ENCODE measurements at places on chromosomes 13 and 19.

DNA sequence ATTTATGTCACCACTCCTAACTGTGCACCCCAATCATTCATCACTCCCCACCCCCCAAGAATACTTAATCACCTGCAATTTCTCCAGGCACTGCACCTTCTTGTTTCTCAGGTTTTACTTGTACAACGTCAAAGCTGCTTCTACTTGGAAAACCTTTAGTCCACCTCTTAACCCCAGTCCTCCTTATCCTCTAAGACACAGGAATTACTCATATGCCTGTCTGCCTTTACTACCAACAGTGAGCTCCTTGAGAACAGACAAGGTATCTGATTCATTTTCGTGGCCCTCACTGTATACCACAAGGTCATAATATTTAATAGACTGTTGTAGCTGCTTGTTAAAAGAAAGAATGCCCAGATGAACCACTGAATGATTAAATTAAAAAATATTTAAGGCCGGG, 21.0 kb upstream of the NDFIP2 start:
- DNase-seq, result no peak

DNA sequence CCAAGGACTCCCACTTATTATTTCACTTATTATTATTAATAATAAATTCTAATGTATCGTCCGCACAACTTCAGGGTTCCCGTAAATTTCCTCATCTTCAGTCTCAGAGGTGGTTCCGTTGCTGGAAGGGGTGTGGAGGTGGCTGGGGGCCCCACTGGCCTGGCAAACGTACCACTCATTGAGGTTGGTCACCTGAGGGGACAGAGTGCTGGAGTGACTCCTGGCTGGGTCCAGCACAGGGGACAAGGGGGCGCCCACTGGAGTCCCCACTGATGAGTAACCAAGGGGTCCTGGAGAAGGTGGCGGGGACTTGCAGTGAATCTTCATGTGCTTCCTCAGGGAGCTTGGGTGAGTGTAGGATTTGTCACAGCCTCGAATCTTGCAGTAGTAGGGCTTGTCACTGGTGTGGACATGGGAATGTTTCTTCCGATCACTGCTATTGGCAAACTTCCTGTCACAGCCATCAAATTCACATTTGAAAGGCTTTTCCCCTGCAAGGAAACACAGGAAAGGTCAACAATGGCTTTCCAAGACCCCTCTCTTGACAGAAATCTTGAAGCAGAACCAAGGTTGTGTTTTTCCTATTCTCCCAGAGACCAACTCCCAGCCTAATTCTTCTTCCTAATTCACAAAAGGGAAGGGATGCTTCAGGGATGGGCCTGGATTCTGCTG, 6.1 kb downstream of the ZIC5 start:
- DNase-seq, result no peak

DNA sequence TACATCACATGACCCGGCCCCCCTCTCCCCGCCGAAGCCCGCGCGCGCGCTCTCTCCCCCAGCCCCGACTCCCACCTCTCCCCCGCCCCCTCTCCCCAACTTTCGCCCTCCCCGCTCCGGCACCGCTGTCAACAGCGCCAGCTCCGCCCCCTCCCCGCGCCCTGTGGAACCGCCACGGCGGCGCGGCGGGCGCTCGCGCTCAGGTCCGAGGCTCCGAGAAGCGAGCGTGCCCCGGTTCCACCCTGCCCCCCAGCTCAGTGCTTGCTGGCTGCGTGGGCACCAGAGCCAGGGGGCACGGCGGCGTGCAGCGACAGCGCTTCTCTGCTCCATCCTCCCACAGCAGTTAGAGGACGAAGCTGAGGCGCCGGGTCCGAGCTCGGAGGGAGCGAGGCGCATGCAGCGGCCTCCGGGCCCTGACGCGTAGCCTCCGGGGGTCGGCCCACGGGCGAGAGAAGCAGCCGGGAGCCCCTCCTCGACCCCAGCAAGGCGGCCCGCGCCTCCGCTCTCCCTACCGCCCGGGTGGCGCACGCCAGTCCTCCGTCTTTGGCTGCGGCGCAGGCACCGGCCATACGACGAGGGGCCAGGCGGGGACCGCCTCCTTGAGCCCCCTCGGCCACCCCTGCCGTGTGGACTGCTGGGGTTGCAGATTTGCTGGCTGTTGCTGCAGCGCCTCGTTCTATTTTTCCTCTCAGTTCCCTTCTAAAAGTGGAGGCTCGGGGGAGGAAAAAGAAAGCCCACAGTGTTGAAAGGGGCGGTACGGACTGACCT, 109.5 kb downstream of the KCNRG start:
- peak; percentile 37 for DNase-seq

- peak; percentile 35 for DNase-seq
Observed at GRCh38 chr19:10544753-10545251, 1.1 kb downstream of the ATG4D start.

DNA sequence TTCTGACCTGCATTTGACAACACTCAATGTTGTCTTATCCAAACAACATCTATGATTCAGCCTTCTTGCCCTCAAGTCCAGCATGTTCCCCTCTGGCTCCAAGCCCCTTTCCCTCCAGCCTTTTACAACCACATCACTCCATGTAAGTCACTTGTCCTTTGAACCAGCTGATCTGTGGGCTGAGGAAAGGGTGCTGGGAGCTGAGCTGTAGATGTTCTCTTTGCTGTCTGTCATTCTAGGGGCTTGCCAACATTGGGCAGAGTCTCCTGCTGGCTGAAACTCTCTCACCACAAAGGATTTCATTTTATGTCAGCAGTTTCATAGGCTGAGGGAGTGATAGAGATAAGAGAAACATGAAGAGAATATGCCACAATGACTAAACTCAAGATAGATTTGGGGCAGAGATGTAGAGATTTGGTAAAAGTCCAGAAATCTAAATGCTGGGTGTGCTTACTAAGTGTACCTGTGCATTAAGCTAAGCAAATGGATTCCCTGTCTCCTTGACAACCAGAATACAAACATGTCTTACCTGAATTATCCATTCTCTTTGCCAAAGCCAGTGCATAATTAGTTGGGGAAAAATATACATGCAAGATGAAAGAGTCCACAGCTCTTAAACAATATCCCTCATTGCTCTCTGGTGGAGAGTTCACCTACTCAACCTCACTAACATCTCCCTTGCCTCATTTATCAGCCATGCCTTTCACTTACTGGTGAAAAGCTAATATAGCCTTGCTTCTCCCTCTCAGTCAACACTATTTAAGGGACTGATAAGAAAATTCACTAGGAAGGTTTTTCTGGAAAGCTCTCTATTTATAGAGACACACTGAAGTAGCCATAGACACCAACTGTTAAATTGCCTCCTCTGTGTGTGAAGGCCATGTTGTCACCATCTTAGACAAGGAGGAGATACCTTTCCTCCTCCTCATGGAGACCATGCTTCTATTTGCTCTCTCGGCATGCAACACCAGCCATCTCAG, 175.5 kb upstream of the SERP2 start:
- no peak for DNase-seq

GRCh38 chr19:29384656-29385055, 141.1 kb upstream of the VSTM2B start:
- DNase-seq, result no peak

Data from K562 (cell line).